ENCODE measurements at places on chromosomes 6 and 20.
A peak's percentile ranks its signal among the peaks of the same experiment; 100 is the strongest.

DNA sequence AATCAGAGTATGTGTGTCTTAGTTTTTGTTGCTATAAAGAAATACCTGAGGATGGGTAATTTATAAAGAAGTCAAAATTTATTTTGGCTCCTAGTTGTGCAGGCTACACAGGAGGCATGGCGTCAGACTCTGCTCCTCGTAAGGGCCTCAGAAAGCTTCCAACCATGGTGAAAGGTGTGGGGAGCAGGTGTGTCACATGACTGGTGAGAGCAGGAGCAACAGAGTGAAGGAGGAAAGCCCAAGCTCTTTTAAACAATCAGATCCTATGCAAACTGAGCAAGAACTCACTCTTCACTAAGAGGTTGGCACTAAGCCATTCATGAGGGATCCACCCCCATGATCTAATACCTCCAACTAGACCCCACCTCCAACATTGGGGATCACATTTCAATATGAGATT, 1524.3 kb downstream of the HACE1 start:
- no peak overlapping the region for H3K4me3 ChIP-seq
- DNase-seq, result no peak
- H3K27ac ChIP-seq, result no peak overlapping the region
- no peaks in the 10 kb centered on the region for H3K36me3 ChIP-seq
- H3K27me3 ChIP-seq, result no peaks in the 10 kb centered on the region

GRCh38 chr6:5036269-5036668, 32.4 kb upstream of the RPP40 start:
- DNase-seq, result peak; percentile 75
- no peaks in the 10 kb centered on the region for H3K27me3 ChIP-seq
- no peak overlapping the region for H3K4me3 ChIP-seq

DNA sequence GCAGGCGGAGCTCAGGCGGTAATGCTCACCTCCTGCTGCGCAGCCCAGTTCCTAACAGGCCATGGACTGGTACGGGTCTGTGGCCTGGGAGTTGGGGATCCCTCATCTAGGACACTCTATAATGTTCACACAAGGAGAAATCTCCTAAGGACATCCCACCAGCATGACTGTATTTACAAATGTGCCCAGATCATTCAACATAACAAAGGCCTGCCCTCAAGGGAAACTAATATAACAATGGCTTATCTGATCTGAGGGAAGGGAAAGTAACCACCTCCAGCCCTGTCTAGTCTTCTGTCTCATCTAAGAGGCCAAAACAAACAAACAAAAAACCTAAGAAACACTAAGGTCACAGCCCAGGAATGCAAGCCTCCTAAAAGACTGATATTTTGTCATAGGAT, 232.8 kb downstream of the RNGTT start:
- no peak for DNase-seq
- H3K27me3 ChIP-seq, result no peaks in the 10 kb centered on the region
- H3K4me1 ChIP-seq, result no peaks in the 10 kb centered on the region
- no peaks in the 10 kb centered on the region for H3K36me3 ChIP-seq
- H3K4me3 ChIP-seq, result no peak overlapping the region

DNA sequence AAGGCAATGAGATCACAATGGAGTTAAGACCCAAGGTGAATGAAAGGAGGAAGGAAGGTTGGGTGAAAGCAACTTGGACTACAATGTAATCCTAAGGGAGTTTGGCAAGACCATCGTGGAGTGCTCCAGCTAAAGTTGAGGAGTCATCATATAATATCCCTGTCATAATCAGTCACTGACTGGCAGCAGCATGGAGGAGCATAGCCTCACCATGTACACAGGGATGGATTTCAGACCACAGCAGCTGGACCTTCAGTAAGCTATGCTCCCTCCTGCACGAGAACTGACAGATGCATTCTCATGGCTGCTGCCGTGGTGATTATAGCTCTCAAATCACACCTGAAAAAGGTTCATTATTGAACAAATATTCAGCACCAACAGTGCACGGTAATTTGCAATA, 43.0 kb downstream of the GOPC start:
- no peaks in the 10 kb centered on the region for H3K4me1 ChIP-seq
- DNase-seq, result no peak
- H3K4me3 ChIP-seq, result no peak overlapping the region
- H3K27me3 ChIP-seq, result no peaks in the 10 kb centered on the region

All from common myeloid progenitor, CD34-positive (primary cell).